ENCODE measurements at places on chromosomes 4 and X.

GRCh38 chrX:68833855-68834331, 5.1 kb downstream of the EFNB1 start:
- DNase-seq, result no peak

DNA sequence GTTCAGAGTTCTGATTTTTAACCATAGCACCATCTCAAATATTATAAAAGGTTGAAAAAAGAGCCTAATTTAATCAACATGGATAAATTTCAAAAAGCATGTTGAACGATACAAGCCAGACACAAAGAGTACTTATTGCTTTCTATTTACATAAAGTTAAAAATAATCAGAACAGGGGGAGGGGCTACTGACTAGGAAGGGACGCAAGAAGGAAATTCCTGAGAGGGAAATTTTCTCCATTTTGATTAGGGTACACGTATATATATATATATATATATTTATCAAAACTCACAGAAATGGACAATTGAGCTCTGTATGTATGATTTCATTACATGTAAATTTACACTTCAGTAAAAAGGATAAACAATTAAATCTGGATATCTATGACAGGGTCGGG, 482 bp upstream of the MBTPS2 start:
- no peak for DNase-seq

- no peak for DNase-seq
Observed at GRCh38 chr4:61614231-61614630, 414.1 kb downstream of the ADGRL3 start.

DNA sequence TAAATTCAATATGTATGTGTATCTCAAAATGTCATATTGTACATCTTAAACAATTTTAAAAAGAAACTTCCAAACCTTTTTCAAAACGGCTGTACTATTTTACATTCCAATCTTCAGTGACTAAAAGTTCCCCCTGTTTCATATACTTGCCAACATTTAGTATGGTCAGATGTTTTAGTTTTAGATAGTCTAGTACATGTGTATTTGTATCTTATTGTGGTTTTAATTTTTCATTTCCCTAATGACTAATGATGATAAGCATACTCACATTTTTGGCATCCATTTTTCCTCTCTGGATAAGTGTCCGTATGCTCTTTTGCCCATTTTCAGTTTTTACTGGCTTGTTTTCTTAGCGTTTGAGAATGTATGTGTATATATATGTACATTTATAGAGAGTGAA, 212.2 kb upstream of the MAGEB18 start:
- DNase-seq, result no peak

DNA sequence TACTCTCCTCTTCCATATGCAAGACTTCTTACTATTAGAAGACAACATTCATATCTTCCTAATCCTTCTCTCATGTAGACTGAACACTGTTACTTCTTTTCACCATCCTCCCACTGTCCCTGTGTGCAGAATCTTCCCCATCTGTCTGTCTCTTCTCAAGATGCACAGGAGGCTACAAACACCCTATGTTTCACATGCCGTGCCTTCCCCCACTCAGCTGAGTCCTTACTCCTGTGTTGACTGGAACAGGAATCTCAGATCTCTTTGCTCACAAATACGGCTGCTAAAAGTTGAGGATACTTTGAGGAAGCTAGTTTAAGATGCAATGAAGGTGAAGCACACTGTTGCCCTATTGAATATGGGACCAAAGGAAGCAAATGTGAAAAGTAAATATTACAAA, 168.5 kb upstream of the GPC4 start:
- DNase-seq, result no peak

DNA sequence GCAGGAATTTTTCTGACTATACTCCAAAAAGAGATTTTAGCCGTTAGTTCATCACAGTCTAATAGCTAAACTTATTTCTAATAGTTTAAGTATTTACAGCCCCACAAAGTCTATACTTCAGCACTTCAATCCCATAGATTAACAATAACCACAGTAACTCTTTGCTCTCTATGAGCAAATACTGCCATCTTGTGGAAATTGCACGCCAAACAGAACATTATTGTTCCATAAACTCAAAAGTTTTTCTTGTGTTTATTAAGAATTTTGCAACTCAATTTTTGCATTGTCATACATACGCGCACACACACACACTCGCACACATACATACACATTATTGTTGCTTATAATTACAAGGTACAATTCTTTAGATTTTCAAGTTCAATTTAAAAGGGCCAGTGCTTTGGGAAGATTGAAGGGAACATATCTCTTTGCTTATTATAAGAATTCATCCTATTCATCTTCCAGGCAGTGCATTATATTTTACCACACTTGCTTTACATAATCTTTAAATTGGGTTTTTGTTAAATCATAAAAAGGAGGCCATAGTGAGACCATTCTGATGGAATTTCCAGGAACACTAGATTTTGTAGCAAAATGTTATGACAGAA, 63.8 kb upstream of the ATOH1 start:
- peak; percentile 1 for DNase-seq

GRCh38 chr4:29536745-29537144, 1183.4 kb upstream of the PCDH7 start:
- DNase-seq, result no peak

- no peak for DNase-seq
Observed at GRCh38 chrX:117455787-117456186, 660.8 kb downstream of the KLHL13 start.

DNA sequence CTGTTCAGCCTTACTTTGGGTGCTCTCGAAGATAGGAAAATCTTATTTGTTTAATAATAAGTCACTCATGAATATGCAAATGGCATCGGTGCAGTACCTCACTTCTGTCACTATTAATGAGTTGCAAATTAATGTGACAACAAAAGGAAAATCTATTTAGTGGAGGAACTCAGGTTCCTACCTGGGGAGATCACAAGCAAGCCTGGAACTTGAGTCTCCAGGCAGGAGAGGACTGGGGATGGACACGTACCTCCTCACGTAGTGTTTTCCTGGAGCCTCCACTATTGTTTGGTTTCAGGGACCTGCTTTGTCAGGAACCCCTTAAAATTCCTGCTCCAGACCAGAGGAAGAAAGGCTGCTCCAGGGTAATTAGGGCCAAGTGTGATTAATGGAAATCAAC, 82.1 kb downstream of the BCOR start:
- no peak for DNase-seq

DNA sequence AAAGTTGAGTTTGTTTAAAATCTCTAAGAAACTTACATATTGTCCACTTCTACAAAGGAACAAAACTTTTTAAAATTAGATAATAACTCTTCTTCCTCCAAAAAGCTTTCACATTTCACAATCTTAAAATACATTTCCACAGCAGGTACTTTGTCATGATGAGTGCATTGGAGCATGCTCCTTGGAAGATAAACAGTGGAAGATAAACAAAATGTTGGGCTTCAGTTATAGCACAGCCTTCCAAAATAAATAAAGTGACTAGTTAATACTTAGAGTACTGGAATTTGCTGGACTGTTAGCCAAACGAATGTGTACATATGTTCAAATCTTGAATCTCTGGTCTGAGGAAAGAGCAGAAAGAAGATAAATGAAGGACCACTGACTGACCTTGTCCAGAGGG, 54.9 kb upstream of the PDE5A start:
- DNase-seq, result no peak

- no peak for DNase-seq
Observed at GRCh38 chr4:26384380-26385057, 63.7 kb downstream of the RBPJ start.

DNA sequence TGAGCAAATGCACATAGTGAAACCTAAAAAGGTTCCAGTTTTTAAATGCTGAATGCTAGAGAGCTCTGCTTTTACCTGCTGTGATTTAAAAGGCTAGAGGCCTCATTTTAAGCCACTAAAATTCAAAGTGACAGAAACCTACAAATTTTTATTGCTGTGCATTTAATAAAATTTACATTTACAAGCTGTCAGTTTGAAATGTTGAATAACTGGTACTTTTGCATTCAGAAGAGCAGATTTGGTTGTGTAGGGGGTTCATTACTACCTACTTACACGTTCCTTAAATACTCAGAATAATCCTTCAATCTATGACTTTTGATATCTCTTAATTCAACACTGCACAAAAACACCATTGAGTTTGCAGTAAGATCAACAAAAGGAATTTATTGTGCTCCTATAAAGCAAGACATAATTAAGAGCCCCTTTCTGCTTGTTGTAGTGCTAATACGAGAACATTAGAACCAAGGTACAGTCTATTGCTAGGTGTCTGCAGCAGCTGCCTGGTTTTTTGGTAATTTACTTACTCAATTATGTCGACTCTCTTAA, 27.9 kb downstream of the NKX3-2 start:
- no peak for DNase-seq

DNA sequence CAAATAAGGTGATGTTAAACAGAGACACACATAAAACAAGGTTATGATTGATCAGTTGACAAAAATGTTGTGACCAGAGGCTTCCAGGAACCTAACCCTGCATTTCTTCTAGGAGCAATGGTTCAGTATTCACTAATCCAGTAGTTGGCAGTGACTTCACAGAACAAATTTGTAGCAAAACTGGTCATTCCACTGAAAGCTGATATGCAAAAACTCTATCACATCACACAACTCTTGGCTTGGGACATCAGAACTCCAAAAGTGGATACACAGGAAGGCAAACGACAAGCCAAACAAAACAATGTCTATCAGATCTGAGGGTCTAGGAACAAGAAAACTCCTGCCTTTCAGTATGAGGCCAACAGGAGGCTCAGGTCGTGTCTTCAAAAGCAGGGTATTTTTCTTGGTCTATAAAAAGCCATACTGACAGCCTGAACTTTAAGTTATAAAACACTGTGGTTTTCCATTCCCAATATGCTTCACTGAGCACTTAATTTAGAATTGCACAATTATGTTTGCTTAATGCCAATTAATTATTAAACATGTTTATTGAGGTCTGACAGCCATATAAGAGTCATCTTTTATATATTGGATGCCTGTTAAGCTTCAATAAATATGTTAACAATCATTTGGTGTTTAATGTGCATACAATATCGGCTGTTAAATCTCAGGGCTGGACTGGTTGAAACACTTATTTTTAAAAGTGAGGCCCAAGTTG, 45.6 kb downstream of the SOD3 start:
- DNase-seq, result no peak

DNA sequence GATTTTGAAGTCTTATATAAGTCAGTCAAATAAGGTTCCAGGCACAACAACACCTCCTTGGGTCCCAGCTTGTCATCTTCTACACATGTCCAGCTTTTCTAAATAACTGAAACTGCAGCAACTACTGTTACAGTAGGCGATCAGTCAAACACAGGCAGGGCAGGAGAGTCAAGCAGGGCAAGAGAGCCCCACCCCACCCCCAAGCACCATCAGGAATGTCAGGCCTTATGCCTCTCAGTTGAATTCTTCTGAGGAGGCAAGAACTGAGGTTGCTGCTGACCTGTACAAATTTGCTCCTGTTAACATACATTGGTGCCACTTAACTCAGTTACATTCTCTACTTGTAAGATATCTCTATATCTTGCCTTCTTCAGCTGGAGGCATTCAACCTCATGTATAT, 608.8 kb upstream of the PCDH10 start:
- no peak for DNase-seq

GRCh38 chr4:147944670-147945260, 212.9 kb downstream of the ARHGAP10 start:
- no peak for DNase-seq

All from AG09309 (cell line).